Pancreas (tissue), 10 donors: ENCODE measurements at places on chromosomes 1 and 21. TPM values are rescaled to one million over a fixed set of nuclear protein-coding genes. Genes with fewer than 3 reads are reported as not detected.

GRCh38 chr1:48127735-48128685 lies 94.5 kb upstream of the SLC5A9 start:
- H3K4me3 ChIP-seq, result no peak overlapping the region
- no peaks in the 10 kb centered on the region for H3K36me3 ChIP-seq
- H3K27ac ChIP-seq, result no peak overlapping the region
- no peaks in the 10 kb centered on the region for H3K27me3 ChIP-seq
- no peak for DNase-seq

- H3K27ac ChIP-seq, result no peak overlapping the region
- DNase-seq, result no peak
Measured at GRCh38 chr1:19980314-19980713, 896 bp upstream of the PLA2G2A start.

- peak within 1 kb of the TSS; percentile 49 for H3K27ac ChIP-seq
- H3K4me3 ChIP-seq, result peak within 1 kb of the TSS; percentile 35
- no peaks in the 10 kb centered on the region for H3K36me3 ChIP-seq
- H3K4me1 ChIP-seq, result peaks cover 19% of the 10 kb centered on the region
- H3K27me3 ChIP-seq, result no peaks in the 10 kb centered on the region
- DNase-seq, result peak; percentile 87
Measured at GRCh38 chr1:161089251-161089924, at the start of gene NECTIN4. Gene NECTIN4, minus strand, starts transcription at chr1:161089558. Its CDS starts 262 bp downstream, at chr1:161089296.

DNA sequence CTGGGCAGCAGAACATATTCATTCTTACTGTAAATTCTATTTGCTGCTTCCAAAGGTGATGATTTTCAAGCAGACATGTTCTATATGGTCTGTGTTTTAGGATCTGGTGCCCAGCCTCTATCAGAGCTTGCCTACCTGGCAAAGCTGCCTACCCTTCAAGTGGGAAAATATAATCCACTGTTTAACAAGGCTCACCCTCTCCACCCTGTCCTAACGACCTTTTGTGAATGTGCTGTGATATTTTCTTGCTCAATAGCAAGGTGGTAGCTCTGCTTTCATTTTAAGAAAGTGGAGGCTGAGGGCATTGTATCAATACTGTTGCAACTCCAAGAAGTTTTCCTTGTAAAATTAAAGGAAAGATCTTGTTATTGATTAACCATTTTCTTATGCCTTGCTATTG lies 26.0 kb upstream of the AGO1 start:
- H3K36me3 ChIP-seq, result no peaks in the 10 kb centered on the region
- no peak overlapping the region for H3K4me3 ChIP-seq
- H3K27ac ChIP-seq, result no peak overlapping the region
- H3K27me3 ChIP-seq, result no peaks in the 10 kb centered on the region
- DNase-seq, result no peak
- no peaks in the 10 kb centered on the region for H3K4me1 ChIP-seq

- H3K36me3 ChIP-seq, result no peaks in the 10 kb centered on the region
- no peaks in the 10 kb centered on the region for H3K4me1 ChIP-seq
- no peak overlapping the region for H3K4me3 ChIP-seq
- no peaks in the 10 kb centered on the region for H3K27me3 ChIP-seq
- no peak overlapping the region for H3K27ac ChIP-seq
Measured at GRCh38 chr1:231810415-231810814, 183.8 kb downstream of the DISC1 start.

DNA sequence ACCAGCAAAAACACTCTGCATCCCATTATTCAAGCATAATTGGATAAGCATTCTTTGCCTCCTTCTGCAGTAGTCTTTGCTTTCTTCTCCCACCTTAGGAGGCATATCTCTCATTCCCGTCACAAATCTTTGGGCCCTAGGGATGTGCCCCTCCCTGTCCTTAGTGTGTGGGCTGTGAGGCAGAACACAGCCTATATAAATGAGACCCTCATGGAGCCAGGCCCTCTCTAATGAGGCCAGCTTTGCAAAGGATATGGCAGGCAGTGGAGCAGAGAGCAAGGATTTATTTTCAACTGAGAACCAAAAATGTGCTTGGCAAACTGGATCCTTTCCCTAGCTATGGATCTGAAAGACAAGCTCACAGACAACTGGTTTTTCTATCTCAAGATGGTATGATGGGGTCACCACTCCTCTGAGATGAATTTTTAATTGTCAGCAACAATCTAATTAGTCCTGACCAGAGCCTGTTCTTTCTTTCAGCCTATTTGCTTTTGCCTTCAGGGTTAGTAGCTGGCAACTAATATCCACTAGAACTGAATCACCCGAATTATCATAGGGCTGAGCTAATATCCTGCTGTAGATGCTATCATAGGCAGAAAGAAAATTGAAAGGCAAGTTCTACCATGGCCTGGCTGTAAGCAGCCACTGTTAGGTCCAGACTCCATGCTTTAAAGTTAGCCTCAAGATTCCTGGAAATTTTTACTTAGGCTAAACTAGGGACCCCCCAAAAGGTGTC lies 134.2 kb downstream of the SYT2 start:
- H3K27ac ChIP-seq, result no peak overlapping the region
- H3K4me3 ChIP-seq, result no peak overlapping the region
- H3K4me1 ChIP-seq, result peaks cover 8% of the 10 kb centered on the region

GRCh38 chr1:199937661-199938060 lies 89.8 kb upstream of the NR5A2 start:
- no peaks in the 10 kb centered on the region for H3K27me3 ChIP-seq
- H3K4me3 ChIP-seq, result no peak overlapping the region
- no peaks in the 10 kb centered on the region for H3K4me1 ChIP-seq
- no peak overlapping the region for H3K27ac ChIP-seq
- DNase-seq, result no peak
- no peaks in the 10 kb centered on the region for H3K36me3 ChIP-seq

ZNF683 gene
- not detected for polyA plus RNA-seq

- no peaks in the 10 kb centered on the region for H3K27me3 ChIP-seq
- H3K4me3 ChIP-seq, result no peak overlapping the region
- no peaks in the 10 kb centered on the region for H3K4me1 ChIP-seq
- no peaks in the 10 kb centered on the region for H3K36me3 ChIP-seq
- no peak for DNase-seq
Measured at GRCh38 chr21:40021558-40022351, 154.5 kb downstream of the PCP4 start.

MAP3K7CL gene
- polyA plus RNA-seq, result 7.3 TPM

ZBTB8B gene
- polyA plus RNA-seq, result 0.04 TPM

DIRAS3 gene
- 33.3 TPM for polyA plus RNA-seq

DNA sequence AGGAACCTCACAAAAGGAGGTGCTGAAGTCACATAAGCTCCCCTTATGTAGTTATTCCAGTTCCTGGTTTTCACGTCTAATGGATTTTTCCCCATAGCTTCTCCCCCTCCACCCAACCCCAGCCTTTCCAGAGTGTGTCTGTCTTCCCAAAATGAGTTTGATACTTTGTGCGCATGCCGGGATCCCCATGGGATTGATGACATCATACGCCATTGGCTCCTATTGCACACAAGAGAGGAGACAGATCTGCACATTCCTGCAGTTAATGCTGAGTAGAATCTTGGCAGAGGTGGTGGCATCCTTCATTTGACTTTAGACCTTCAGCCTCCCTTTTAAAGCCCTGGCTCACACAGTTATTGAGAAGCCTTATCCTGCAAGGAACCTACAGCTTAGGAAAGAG lies 71.4 kb downstream of the DDR2 start:
- H3K4me1 ChIP-seq, result no peaks in the 10 kb centered on the region
- H3K27ac ChIP-seq, result no peak overlapping the region
- no peaks in the 10 kb centered on the region for H3K36me3 ChIP-seq
- no peaks in the 10 kb centered on the region for H3K27me3 ChIP-seq
- no peak for DNase-seq

- H3K27ac ChIP-seq, result no peak overlapping the region
- H3K27me3 ChIP-seq, result no peaks in the 10 kb centered on the region
- peak; percentile 47 for DNase-seq
Measured at GRCh38 chr1:41812051-41812450, 106.7 kb downstream of the HIVEP3 start.

DNA sequence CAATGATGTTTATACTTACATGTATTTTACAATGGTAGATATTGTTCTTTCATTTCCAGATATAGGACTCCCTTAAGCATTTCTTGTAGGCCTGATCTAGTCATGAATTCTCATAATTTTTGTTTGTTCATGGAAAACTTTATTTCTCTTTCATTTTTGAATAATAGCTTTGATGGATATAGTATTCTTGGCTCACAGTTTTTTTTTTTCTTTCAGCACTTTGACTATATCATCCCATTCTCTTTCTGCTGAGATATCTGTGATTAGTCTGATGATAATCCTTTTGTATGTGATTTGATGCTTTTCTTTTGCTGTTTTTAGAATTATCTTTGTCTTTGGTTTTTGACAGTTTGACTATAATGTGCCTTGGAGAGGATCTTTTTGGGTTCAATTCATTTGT lies 24.1 kb upstream of the CHODL start:
- no peak overlapping the region for H3K27ac ChIP-seq
- no peaks in the 10 kb centered on the region for H3K27me3 ChIP-seq
- H3K4me1 ChIP-seq, result no peaks in the 10 kb centered on the region
- no peaks in the 10 kb centered on the region for H3K36me3 ChIP-seq
- no peak for DNase-seq

OR2W3 gene
- 0.09 TPM for polyA plus RNA-seq

GRCh38 chr1:200437556-200438203 lies 27.8 kb upstream of the ZNF281 start:
- H3K27ac ChIP-seq, result no peak overlapping the region
- no peak overlapping the region for H3K4me3 ChIP-seq
- DNase-seq, result no peak
- no peaks in the 10 kb centered on the region for H3K4me1 ChIP-seq
- H3K36me3 ChIP-seq, result no peaks in the 10 kb centered on the region
- no peaks in the 10 kb centered on the region for H3K27me3 ChIP-seq

HSD11B1 gene
- polyA plus RNA-seq, result not detected

DNA sequence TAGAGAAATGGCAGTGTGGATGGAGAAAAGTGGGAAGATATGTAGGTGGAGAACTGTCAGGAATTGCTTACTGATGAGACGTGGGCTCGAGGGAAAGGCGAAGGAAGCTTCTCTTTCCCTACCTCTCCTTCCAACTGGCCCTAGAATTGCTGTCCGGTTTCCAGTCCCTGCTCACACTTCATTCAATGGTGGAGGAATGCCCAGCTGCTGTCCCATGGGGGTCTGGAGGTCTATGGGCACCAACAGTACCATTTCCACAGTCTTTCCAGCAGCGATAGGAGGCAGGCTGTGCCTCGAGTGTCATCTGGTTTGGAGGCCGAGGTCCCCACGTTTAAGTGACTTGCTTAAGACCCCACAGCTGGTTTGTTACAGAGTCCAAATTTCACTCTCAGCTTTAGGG lies 31.5 kb upstream of the CD1D start:
- H3K4me1 ChIP-seq, result peaks cover 3% of the 10 kb centered on the region
- no peaks in the 10 kb centered on the region for H3K36me3 ChIP-seq
- H3K4me3 ChIP-seq, result peak overlapping the region; percentile 37
- H3K27me3 ChIP-seq, result no peaks in the 10 kb centered on the region
- DNase-seq, result peak; percentile 16

- no peak overlapping the region for H3K4me3 ChIP-seq
- DNase-seq, result no peak
- no peaks in the 10 kb centered on the region for H3K27me3 ChIP-seq
- H3K36me3 ChIP-seq, result no peaks in the 10 kb centered on the region
- no peak overlapping the region for H3K27ac ChIP-seq
Measured at GRCh38 chr21:31185663-31186062, 147.4 kb upstream of the KRTAP19-8 start.

DNA sequence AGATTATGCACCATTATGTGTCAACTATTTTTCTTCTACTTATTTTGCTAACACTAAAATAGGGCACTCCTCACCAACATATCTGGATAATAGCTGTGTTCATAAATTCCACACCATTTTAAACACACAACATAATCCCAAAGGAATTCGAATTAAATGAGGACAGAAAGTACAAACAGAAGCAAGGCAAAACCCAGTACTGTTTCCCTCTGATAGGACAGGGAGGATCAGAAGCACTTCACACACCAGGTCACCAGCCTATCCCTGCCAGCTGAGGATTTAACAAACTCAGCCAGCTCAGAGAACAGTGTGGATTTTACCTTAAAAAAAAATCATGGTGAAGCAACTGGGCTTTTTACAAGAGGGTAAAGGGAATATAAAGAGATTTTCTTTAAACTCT lies 20.0 kb downstream of the CRYZ start:
- peaks cover 60% of the 10 kb centered on the region for H3K36me3 ChIP-seq
- no peaks in the 10 kb centered on the region for H3K4me1 ChIP-seq
- no peak for DNase-seq
- no peak overlapping the region for H3K27ac ChIP-seq
- H3K4me3 ChIP-seq, result no peak overlapping the region
- no peaks in the 10 kb centered on the region for H3K27me3 ChIP-seq

GRCh38 chr1:230139741-230140140 lies 72.7 kb downstream of the GALNT2 start:
- H3K4me1 ChIP-seq, result peaks cover 36% of the 10 kb centered on the region
- no peaks in the 10 kb centered on the region for H3K27me3 ChIP-seq
- H3K27ac ChIP-seq, result peak overlapping the region; percentile 51
- no peaks in the 10 kb centered on the region for H3K36me3 ChIP-seq
- DNase-seq, result no peak

DNA sequence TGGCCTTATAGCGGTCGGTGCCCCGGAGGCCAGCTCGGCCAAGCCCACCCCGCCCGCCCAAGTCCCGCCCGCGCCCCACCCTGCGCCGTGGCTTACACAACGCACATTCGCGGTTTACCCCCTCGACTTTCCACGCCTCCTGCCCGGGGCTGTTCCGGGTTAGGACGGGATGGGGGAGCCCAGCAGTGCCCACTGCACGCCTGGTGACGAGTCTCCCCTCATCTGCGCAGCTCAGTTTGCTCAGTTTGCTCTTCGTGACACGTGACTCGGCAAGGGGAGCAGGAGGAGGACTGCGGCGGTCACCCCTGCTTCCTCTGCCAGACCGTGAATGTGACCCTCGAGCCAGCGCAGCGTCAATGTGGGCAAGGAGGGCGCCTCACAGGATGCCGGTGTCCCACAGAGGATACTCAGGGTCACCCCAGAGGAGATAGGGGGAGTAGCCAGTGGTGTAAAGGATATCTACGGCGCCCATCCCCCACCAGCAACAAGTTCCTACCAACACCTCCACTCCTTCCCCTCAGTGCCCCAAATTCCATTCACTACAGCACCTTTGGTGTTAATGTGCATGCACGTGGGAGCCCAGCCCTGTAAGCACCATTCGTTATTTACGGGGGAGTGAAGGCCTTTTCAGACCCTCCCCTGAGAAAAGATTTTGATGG lies 350 bp upstream of the S100A6 start:
- H3K27ac ChIP-seq, result peak overlapping the region; percentile 78
- no peaks in the 10 kb centered on the region for H3K4me1 ChIP-seq
- DNase-seq, result peak; percentile 61

- no peaks in the 10 kb centered on the region for H3K4me1 ChIP-seq
- no peak overlapping the region for H3K27ac ChIP-seq
- no peak overlapping the region for H3K4me3 ChIP-seq
- no peak for DNase-seq
- H3K36me3 ChIP-seq, result no peaks in the 10 kb centered on the region
Measured at GRCh38 chr1:84247425-84248220, 53.9 kb upstream of the SAMD13 start.

SHE gene
- 3.0 TPM for polyA plus RNA-seq

HAO2 gene
- polyA plus RNA-seq, result not detected
